Activated naive CD8-positive, alpha-beta T cell treated with anti-CD3 and anti-CD28 coated beads, Interleukin-2, amount 10 ng/mL, durations not matched to agents 7 days and 5 days (primary cell): ENCODE measurements at places on chromosomes 13 and 19. TPM values are rescaled to one million over a fixed set of nuclear protein-coding genes. Genes with fewer than 3 reads are reported as not detected.

DNA sequence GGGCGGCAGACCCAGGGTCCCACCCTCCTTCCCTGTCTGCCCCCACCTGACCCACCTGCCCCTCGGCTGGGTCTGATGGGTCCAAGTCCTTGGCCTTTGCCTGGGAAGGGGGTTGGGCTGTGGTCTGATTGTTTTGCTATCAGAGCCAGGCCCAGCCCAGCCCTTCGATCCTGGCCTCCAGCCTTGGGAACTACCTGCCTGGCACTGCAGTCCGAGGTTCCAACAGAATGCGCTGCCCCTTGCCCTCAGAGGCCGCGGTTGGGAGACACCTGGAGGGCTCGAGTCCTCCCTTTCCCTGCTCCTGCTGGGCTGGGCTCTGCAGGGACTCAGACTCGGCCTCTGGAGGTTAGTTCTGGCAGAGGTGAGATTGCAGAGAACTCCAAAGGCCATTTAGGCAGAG lies 1.6 kb downstream of the CCL25 start:
- no peaks in the 10 kb centered on the region for H3K36me3 ChIP-seq
- no peak overlapping the region for H3K27ac ChIP-seq
- DNase-seq, result no peak

DNA sequence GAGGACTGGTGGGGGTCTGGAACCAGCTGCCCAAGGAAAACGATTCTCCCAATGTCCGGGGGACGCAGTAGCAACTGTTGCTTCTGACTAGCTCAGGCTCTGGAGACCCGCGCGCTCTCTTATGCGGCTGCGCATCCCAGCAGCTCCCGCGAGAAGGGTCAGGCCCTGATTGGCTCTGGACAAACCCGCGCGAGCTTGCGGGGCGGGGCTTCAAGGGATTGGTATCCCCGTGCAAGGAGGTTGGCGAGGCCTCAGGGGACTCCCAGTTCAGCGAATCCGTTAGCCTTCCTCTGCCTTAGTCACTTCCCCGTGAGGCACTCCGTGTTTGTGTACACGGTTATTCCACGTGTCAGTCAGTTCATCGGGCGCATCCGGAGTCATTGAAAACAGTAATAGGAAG lies 20.2 kb downstream of the SIGLECL1 start:
- H3K4me1 ChIP-seq, result peaks cover 12% of the 10 kb centered on the region
- H3K36me3 ChIP-seq, result no peaks in the 10 kb centered on the region
- no peak overlapping the region for H3K27ac ChIP-seq
- DNase-seq, result no peak

GRCh38 chr19:15274477-15274876 lies 42.2 kb upstream of the EPHX3 start:
- peaks cover 12% of the 10 kb centered on the region for H3K36me3 ChIP-seq
- H3K27ac ChIP-seq, result no peak overlapping the region
- H3K4me3 ChIP-seq, result no peak overlapping the region

GRCh38 chr13:97327086-97327485 lies 105.0 kb downstream of the MBNL2 start:
- H3K27ac ChIP-seq, result no peak overlapping the region
- no peak overlapping the region for H3K4me3 ChIP-seq
- H3K27me3 ChIP-seq, result no peaks in the 10 kb centered on the region

DNA sequence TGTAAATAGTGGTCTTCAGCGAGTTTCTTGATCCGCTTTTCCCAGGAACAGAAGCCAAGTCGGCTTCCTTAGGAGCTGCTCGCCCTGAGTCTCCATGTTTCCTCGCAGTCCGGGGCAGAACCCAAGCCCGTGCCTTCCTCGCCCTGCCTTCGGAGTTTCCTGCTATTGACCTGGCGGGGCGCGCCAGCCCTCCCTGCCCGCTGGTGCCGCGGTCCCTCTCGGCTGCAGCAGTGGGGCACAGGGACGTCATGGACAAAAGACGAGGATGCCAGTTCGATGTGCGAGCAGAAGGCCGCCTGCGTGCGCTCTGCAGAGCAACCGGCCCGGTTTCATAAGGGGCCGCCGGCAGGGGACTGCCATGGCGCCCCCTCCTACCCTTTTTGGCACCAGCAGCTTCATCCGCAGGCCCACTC lies 156.6 kb downstream of the TM9SF2 start:
- no peaks in the 10 kb centered on the region for H3K36me3 ChIP-seq
- peak overlapping the region; percentile 92 for H3K27ac ChIP-seq
- peak overlapping the region; percentile 65 for H3K4me3 ChIP-seq
- peak; percentile 64 for DNase-seq
- peaks cover 10% of the 10 kb centered on the region for H3K27me3 ChIP-seq

DNA sequence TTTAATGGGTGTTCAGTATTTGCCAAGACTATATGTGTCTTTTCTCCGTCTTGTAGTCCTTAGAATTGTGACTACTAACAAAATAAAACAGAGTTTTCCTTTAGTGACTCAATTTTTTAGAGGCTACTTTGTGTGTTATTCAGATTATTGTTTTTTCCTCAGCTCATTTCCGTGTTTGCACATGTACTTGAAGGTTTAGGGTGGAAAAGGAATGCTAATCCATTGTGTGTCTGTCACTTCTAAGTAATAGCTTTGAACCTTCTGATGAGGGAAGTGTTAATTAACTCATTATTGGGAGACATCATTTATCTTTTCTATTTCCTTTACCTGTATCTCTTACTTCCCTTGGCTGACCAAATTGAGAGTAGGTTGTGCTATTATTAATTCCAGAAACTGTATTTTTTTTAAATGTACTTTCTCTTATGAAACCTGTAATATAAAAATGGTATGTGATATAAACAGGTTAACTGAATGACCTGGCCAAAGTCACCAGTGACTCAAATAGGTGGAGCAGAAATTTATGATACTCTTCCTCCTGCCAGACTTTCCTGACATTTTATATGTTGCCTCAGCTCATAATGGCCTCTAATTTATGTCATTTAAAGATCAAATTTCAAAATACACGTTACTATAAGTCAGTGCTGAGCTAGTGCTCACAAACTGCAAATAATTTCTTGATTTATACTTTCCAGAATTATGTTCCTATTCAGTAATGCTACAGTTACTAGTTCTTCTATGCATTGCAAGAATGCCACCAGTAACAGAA lies 88.8 kb downstream of the LMO7 start:
- no peaks in the 10 kb centered on the region for H3K27me3 ChIP-seq
- DNase-seq, result no peak
- no peak overlapping the region for H3K4me3 ChIP-seq

GRCh38 chr19:8924283-8924682 lies 85.9 kb downstream of the MUC16 start:
- no peak for DNase-seq
- no peaks in the 10 kb centered on the region for H3K27me3 ChIP-seq
- H3K36me3 ChIP-seq, result no peaks in the 10 kb centered on the region
- no peak overlapping the region for H3K27ac ChIP-seq
- H3K4me1 ChIP-seq, result no peaks in the 10 kb centered on the region

SIGLEC7 gene
- total RNA-seq, result 0.33 TPM

NAPSA gene
- 5.4 TPM for total RNA-seq

SYNE4 gene
- total RNA-seq, result 3.3 TPM

DNA sequence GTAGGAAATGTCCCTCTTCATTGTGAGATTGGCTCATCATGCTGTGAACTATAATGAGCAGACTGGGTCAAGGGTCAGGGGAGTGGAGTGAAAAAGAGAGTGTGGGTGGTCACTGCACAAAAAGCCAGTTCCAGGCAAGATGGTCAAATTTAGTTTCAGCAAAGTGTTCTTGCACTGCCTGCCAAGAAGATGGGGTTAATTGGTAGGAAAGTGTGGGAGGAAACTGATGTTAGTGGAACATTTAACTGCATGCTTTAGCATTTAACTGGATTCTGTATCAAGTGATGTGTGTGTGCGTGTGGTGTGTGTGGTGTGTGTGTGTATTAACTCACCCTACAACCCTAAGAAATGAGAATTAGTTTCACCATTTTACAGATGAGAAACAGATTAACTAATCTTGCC lies 131.6 kb downstream of the COG6 start:
- H3K36me3 ChIP-seq, result peaks cover 7% of the 10 kb centered on the region
- no peak for DNase-seq
- no peak overlapping the region for H3K27ac ChIP-seq
- H3K4me1 ChIP-seq, result no peaks in the 10 kb centered on the region
- H3K27me3 ChIP-seq, result no peaks in the 10 kb centered on the region

- no peak overlapping the region for H3K27ac ChIP-seq
- no peaks in the 10 kb centered on the region for H3K27me3 ChIP-seq
- DNase-seq, result no peak
- no peaks in the 10 kb centered on the region for H3K4me1 ChIP-seq
- no peak overlapping the region for H3K4me3 ChIP-seq
These were observed 323.9 kb downstream of the MZT1 start for GRCh38 chr13:72403396-72404010.

- no peak overlapping the region for H3K4me3 ChIP-seq
- no peak overlapping the region for H3K27ac ChIP-seq
- DNase-seq, result no peak
- H3K4me1 ChIP-seq, result no peaks in the 10 kb centered on the region
- H3K27me3 ChIP-seq, result peaks cover 6% of the 10 kb centered on the region
These were observed 174.3 kb downstream of the IRS2 start for GRCh38 chr13:109611912-109612691.
